Foreskin melanocyte (primary cell): ENCODE measurements at places on chromosomes 1 and 21.

DNA sequence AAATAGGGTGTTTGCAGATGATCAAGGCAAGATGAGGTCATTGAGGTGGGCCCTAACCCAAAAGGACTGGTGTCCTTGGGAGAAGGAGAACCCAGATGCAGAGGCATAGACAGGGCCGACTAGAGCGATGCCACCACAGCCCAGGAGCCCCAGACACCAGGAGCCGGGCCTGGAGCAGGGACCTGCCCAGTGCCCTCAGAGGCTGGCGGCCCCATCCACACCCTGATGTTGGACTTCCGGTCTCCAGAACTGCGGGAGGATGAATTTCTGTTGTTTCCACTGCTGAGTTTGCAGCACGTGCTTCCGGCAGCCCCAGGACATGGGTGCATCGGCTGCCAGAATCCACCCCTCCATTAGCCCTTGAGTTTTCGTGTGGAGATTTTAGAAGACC is 7.2 kb upstream of the ACTRT2 start:
- no peak for DNase-seq

DNA sequence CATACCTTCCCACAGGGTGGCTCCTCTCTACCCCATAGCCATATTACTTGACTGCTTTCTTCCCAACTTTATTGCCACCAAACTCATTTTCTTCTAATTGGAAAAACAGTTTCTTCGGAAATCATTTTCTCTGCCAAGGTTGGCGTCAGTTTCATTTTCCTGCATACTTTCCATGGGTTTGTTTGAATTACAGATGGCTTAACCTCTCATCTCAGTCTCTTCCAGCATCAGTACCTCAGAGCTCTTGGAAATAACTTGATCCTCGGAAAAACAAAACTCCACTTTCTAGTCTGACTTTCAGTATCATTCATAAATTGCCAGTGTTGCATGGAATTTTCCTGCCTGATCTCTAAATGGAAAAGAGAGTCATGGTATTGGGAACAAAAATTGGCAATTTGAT is 20.3 kb upstream of the PRDM2 start:
- no peak for DNase-seq

DNA sequence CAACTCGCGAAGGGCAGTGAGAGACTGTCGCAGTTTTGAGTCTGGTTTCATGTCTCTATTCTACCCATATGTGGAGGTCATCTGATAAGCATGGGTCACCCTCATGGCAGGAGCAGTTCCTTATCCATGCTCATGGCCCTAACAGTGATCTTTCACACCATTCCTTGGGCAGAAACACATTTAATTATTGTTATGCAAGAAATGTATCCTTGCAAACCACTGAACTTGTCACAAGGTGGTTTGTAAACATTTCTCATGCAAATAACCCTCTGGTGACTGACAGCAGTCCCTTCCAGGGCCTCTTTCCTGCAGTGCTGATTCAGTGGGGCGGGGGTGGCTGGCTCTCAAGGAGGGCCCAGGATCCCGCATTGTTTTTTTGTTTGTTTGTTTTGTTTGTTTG is 421.4 kb upstream of the RUNX1 start:
- no peak for DNase-seq

GRCh38 chr1:102852613-102853012 is 255.7 kb downstream of the COL11A1 start:
- DNase-seq, result no peak

GRCh38 chr1:34019741-34020552 is 145.1 kb downstream of the CSMD2 start:
- DNase-seq, result no peak

DNA sequence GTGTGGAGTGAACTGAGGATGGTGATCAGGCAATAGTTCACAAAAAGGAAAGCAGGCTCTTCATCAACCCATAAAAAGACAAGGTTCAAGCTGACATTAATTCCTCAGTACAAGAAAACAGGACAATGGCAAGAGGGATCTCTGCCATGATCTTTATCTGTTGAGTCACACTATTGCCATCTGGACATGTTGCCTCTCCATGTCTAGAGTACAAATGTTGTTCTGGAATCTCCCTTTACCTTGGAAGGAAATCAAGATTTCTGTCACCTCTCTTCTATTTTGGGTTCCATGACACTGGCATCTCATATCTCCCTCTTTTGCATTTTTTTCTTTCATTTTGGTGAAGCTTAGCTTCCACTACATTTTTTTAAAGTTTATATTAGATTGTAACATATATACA is 329.1 kb downstream of the USP25 start:
- no peak for DNase-seq

GRCh38 chr1:228955691-228956090 is 220.4 kb downstream of the RHOU start:
- DNase-seq, result no peak

DNA sequence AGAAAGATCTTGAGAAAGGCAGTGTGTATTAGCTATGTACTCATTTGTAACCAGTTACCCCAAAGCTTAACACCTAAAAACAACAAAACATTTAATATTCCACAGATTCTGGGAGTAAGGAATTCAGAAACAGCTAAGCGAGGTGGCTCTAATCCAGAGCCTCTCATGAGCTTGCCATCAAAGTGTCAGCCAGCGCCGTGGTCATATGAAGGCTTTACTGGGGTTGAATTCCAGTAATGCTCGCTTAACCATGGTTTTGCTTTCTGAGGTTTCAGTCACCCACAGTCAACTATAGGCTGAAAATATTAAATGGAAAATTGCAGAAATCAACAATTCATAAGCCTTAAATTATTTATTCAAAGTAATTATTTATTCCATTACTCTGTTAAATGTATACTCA is 101.8 kb downstream of the CLIC6 start:
- no peak for DNase-seq

GRCh38 chr1:187985145-187985896 is 1156.6 kb downstream of the PLA2G4A start:
- DNase-seq, result peak; percentile 4
